Hypothalamus (tissue), 51 donors: ENCODE measurements at places on chromosomes 7 and 10.
A peak's percentile ranks its signal among the peaks of the same experiment; 100 is the strongest.

DNA sequence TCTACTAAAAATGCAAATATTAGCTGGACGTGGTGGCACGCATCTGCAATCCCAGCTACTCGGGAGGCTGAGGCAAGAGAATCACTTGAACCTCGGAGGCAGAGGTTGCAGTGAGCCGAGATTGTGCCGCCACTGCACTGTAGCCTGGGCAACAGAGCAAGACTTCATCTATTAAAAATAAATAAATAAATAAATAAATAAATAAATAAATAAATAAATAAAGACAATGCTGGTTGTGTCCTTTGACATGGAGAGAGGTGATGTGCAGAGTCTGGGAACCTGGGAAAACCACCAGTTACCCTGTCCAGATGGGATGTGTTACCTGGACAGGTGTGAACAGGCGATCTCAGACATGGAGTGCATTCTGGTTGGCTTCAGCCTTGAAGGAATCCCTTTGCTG is 102.5 kb downstream of the COBL start:
- DNase-seq, result no peak

DNA sequence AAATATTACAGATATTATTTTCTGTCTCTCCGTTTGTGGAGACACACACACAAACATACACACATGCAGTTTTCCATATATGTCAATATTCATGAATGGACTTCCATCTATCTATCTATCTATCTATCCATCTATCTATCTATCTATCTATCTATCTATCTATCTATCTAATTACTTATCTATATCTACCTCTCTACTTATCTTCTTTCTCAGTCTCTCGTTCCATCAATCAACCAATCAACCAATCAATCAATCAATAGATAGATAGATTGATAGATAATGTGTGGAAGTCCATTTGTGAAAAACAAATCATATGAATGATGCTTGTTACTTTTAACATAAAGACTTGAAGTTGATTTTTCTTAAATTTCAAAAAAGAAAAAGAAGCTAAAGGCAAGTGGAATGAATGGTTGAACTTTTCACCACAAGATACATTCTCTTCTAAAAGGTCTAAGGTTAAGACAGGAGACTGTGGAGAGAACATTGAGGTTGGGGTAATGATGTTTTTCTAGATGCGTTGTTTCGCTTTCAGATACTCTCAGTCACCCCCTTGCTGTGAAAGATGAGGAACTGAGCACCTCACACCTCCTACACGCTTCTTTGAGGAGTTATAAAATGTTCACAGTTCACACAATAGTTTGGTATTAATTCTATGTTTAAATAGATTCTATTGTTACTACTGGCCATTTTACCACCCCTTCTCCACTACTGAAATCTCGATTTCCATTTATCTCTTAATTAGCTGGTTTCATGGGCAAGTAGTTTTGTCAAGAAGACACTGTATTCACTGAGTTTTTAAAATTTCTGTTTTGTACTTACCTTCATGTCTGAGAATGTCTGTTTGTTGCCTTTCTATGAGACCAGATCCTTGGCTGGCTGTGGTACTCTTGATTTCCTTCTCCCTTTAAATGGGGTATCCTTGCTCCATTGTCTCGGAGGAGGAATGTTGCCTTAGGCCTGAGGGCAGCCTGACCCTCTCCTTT is 114.1 kb downstream of the EMX2 start:
- no peak for DNase-seq

- no peak for DNase-seq
Observed at GRCh38 chr10:88039496-88040200, 176.2 kb downstream of the PTEN start.

DNA sequence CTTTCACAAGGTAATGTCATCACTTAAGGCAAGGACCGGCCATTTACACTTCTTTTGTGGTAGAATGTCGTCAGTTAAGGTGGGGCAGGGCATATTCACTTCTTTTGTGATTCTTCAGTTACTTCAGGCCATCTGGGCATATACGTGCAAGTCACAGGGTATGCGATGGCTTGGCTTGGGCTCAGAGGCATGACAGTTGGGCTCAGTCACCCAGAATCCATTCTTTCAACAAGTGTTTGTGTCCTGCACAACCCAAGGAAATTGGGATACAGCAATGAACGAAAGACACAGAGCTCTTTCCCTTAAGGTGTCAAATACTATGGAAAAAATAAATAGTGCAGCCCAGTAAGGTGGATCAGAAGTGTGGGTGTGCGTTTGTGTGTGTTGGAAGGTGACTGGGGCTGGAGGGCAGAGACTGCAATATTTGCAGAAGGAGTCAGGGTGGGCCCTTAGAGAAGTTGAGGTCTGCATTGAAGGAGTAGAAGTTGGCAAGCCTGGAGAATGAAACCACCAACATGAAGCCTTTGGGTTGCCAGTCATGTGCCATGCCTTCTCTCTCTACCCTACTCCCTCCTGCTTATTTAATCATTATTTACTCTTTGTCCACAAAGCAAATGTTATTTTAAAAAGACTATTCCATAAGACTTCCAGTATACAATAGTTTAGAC is 222.8 kb upstream of the PRKCQ start:
- DNase-seq, result no peak

GRCh38 chr10:120459185-120459584 is 2.2 kb downstream of the PLPP4 start:
- DNase-seq, result peak; percentile 13

GRCh38 chr10:68586606-68587305 is 26.6 kb downstream of the TET1 start:
- DNase-seq, result no peak

DNA sequence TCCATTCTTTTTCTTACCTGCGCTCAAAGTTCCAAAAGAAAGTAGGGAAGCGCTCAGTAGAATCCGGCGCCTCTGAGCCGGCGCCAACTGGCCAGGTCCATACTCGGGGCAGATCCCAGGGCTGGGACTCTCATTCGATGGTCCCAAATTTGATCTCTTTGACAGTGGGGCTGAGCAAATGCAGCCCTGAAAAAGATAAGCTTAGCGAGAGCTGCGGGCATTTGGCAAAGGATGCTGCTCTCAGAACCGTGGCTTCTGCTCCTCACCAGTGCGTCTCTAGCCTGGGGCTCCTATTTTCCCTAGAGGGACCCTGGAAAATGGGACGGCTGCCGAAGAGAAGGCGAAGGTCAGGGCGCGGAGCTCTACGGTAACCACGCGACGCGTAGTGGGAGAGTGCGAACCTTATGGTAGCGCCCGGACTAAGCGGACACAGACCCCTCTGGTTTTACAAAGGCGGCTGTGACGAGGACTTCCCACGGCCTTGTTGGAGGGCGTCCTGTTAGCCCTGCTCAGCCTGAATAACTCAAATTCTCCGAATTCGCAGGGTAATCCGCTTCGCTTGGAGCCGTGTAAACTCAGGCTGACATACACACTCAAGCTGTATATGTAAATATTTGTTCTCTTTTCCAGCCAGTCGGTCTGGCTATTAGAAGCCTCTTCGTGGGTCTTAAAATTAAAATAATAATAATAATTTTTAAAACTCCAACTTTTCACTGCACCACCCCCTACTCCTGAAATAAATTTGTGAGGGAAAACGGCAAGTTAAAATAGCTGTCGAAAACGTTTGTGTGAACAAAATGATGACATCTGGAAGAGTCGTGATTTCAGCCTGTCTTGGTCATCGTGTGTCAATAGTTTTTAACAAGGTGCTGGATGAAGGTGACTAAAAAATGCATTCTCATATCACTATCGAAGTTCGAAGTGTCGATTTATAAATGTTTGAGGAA is 869 bp upstream of the TBX20 start:
- no peak for DNase-seq

DNA sequence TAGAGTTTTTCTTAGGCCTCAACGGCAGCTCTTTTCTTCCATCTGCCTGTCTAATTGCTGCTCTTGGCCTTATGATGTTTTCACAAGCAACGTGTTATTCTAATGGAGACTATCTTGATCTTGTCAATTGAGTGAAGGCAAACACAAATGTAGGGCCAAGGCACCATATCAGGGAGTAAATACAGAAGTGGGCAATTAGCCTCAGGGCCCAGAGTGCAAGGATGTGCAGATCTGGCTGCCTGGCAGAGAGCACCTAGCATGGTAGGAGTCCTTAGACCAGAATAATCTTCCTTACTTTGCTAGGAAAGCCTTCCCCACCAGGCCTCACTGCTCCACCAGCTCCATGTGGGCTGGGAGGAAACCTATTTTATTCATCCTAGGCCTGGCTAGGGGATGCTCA is 590.9 kb downstream of the LRMDA start:
- DNase-seq, result no peak

DNA sequence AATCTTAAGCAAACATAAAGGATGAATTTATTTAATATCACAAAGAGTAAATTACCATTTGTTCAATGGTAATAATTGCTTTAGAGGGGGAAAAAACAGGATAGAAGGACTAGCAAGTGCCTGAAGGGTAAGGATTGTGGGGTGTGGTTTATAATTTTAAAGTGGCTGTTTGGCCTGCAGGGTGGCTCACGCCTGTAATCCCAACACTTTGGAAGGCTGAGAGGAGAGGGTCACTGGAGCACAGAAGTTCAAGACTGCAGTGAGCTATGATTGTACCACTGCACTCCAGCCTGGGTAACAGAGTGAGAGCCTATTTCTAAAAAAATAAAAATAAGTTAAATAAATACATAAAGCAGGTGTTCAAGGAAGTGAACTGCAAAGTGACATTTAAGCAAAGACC is 199.9 kb upstream of the AHR start:
- no peak for DNase-seq

- no peak for DNase-seq
Observed at GRCh38 chr7:107725138-107725740, 18.7 kb upstream of the CBLL1 start.

GRCh38 chr10:44030738-44031137 is 354.2 kb downstream of the CXCL12 start:
- DNase-seq, result no peak

- DNase-seq, result no peak
Observed at GRCh38 chr7:63998549-63998948, at the start of gene ZNF722. Gene ZNF722 (plus strand): TSS chr7:63998849. CDS start chr7:63998962, 113 bp downstream.

DNA sequence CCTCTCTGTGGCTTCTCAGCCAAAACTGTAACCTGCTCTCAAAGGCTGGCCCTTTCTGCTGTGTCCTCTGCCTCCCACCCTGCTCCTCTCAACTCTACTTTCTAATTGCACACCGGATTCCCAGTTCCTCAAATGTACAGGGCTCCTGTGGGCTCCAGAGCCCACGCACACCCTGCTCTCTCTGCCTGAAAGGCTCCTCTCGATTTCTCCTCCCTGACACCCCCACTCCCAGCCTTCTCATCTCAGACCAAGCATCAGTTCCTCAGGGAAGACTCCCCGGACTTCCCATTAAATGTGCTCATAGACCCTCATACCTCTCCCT is 111.7 kb upstream of the STEAP1B start:
- no peak for DNase-seq

DNA sequence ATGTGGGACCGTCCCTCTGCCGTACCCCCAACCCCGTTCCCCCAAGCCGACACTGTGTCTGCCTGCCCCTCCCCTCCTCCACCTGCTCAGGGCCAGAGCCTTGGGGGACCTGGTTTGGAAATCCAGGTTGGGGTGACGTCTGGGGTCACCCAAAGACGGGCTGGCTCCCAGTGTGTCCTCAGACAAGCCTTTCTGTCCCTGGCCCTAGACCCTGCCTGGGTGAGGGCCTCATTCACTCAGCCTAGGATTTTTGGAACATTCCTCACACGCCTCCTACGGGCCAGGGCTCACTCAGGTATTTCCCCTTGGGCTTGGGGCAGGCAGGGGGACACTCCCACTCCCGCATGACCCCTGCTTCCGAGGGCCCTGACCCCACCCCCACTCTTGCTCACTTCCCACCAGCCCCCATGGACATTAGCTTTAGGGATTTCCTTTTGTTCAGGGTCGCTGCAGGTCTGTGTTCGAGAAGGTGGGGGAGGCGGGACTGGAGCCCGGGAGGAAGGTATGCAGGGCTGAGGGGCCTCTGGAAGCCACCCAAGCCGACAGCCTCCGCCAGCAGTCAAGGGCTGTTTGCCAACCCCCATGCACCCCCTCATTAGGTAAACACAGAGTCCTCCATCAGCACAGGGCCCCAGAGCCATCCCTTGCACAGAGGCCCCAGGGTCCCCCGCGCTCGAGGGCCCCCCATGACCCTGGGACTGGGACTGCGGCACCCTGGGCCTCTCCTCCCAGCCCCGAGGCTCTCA is 35.1 kb downstream of the PDGFA start:
- no peak for DNase-seq

- DNase-seq, result peak; percentile 2
Observed at GRCh38 chr7:148575640-148576411, 14.7 kb upstream of the C7orf33 start.

DNA sequence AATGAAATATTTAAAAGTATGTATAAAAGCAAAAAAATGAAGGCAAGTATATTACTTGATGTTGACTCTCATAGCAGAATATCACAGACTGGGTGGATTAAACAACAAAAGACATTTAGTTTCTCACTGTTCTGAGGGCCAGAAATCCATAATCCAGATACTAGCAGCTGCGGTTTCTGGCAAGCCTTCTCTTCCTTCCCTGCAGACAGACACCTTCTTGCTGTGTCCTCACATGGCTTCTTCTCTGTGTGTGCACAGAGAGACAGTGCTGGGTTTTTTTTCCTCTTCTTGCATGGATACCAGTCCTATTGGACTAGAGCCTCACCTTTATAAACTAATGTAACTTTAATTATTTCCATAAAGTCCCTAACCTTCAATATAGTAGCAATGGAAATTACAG is 127.9 kb upstream of the AKR1E2 start:
- DNase-seq, result no peak

DNA sequence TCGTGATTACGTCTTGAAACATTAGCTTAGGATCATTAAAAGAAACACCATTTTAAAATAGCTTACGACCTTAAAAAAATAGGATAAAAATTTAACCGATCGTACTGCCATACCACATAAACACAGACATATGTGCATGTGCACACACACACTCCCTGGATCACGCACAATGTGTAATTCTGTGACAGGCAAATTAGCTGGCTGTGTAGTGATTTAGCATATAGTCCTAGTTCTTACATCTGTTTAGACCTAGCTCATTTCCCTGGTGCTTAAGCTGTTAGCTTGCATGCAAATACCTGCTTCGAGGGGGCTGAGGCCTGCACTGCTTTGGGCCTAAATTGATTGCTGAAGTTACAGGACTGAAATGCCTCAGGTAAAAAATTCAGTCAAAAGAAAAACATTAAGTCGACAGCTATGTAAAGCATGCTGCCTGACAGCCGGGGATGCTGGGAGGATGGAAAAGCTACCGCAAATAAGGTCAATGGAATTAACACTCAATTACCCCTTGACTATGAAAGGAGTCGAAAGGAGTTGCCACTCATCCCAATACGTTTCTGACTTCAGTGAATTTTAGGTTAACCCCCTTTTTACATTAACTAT is 267.1 kb upstream of the FZD8 start:
- DNase-seq, result no peak

- DNase-seq, result no peak
Observed at GRCh38 chr10:18738835-18739234, 79.6 kb downstream of the ARL5B start.
